Esophagus squamous epithelium (tissue), 5 donors: ENCODE measurements at places on chromosomes 7 and 10.

DNA sequence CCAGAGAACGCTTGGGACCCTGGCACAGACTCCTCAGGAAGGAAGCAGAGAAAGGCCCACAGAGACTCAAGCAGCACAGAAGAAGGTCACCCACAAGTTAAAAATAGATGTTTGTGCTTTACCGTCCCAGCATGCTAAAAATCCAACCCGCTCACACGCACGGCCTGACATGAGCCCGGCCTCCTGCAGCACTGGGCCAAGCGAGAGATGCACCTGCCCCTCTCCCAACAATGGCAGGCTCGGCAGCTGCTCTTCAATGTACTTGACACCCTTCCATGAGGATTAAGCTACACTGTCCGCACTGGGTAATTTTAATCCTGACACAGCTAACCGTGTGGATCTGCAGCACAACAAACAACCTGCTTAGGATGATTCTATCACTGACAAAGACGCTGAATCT is 9.3 kb downstream of the DIP2C start:
- DNase-seq = no peak

DNA sequence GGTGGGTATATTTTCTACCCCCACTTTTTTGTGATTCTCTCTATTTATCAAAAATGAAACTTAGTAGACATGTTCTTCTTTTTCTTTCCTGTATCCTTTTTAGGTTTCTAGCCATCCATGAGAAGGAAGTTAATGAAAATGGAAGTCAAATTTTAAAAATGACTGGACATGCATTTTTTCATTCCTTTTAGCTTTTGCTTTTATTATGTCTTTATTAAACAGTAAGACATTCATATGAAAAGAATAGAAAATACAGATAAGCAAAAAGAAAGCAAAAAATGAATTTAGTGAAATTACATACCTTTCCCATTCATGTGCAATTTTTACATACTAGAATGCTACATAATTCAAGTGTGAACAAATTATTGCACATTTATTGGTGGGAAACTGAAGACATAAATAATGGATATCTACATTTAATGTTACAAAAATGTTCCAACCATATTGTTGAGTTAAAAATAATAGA is 88.7 kb downstream of the CPED1 start:
- DNase-seq = no peak

GRCh38 chr10:73734796-73735305 is 9.3 kb upstream of the SEC24C start:
- no peak for DNase-seq

DNA sequence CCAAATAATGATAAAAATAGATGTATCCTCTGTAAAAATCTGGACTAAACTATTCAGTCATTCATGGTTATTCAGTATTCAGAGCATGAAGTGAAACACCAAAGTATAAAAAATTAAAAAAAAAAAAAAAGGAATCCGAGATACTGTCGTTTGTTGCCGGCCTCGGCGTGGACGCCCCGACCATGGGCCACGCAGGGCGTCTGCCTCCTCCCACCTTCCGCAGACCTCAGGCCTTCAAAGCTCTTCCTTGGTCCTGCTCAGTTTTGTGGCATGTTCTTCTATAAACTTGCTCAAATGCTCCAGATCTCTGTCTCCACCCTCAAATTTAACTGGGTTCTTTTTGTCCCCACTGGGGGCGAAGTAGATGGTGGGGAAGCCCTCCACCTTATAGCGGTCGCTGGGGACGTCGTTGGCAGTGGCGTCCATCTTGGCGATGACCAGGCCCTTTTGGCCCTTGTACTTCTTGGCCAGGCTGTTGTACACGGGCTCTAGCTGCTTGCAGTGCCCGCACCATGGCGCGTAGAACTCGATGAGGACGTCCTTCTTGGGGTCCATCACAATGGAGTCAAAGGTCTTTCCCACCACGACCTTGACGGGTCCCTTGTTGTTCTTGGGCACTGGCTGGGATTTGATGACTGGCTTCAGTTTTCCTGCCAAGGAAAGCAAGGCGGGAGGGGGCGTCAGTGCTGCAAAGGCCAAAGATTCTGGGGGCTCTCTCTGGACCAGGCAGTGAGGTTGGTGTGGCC is 24.6 kb downstream of the PDIA4 start:
- no peak for DNase-seq

DNA sequence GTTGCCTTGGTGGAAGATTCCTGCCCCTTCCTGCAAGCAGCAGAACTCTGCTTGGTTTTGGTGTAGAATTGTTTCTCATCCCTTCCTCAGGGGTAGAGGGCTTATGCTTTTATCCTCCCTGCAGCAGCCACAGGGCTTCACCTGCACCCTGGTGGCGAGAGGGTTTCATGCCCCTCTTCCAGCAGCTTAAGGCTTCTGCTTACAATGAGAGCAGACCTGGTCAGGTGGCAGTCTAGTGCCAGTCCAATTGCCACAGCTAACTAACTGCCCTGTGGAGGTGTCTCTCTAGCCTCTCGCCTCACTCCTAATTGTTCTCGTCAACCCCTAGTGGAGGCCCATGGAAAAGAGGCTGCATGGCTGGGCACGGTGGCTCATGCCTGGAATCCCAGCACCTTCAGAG is 19.3 kb downstream of the ACBD7 start:
- no peak for DNase-seq

- DNase-seq = no peak
Measured at GRCh38 chr10:85532773-85533172, 833.8 kb downstream of the GRID1 start.
